ENCODE measurements at places on chromosomes 13 and 19.

DNA sequence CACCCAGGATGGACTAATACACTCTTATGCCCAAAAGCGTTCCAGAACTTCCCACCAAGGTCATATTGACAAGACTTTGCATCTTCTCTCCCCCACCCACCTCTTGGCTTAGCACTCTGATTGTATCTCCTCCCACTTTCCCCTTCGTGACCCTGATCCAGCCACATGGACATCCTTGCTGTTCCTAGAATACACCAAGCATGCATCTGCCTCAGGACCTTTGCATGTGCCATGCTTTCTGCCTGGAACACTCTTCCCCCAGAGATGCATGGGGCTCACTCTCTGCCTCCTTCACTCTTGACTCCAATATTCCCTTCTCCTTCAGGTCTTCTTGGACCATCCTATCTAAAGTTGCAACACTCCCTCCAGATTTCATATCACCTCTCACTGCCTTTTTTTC is 16.2 kb upstream of the LAIR1 start:
- no peak for DNase-seq

GRCh38 chr13:100600461-100600860 is 11.9 kb upstream of the GGACT start:
- no peak for DNase-seq

DNA sequence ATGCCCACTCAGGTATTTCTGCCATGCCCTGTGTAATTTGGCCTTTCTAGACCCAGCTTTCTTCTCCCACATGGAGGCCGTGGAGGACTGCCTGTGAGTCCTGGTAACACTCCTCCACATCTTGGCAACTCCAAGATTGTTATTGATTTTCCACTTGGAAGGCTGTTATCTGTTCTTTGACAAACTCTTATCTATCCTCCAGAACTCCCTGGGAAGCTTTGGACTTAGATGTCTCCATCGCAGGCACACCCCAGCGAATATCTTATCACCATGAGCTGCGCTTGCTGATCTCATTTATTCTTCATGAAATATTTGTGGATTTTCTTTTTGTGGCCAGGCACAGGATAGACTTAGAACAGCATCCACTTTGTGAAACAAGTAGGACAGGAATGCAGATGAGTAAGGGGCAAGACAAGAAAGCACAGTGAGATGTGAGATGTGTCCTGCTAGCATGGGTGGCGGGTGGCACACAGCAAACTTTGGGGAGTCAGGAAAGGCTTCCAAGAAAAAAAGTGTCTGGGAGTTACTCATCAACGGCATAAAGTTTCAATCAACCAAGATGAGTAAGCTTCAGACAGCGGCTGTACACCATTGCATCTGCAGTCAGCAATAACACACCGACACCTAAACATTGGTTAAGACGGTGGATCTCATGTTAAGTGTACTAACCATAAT is 84.5 kb upstream of the IRS2 start:
- DNase-seq, result no peak

DNA sequence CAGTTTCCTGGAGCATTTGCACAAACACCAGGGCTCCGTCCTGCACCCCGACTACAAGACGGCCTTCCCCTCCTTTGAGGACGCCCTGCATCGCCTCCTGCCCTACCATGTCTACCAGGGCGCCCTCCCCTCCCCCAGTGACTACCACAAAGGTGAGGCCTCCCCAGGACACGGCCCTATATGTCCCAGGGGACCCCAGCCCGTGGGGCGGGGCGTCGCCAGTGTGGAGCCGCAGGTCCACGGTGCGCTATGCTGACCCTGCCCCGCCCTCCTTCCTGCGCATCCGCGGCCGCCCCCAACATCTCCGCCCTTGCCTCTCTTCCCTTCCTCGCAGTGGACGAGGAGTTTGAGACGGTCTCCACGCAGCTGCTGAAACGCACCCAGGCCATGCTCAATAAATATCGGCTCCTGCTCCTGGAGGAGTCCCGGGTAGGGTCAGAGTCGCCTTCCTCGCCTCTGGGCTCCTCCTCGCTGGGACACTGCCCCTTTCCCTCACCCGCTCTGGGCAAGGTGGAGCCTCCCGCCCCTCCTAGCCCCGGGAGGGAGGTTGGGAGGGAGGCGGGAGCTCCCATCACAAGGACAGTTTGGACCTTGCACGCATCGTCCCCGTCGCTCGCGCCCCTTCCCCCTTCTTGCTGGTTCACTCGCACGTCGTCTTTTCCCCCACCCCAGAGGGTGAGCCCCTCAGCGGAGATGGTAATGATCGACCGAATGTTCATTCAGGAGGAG is 14.4 kb upstream of the EHD2 start:
- no peak for DNase-seq

DNA sequence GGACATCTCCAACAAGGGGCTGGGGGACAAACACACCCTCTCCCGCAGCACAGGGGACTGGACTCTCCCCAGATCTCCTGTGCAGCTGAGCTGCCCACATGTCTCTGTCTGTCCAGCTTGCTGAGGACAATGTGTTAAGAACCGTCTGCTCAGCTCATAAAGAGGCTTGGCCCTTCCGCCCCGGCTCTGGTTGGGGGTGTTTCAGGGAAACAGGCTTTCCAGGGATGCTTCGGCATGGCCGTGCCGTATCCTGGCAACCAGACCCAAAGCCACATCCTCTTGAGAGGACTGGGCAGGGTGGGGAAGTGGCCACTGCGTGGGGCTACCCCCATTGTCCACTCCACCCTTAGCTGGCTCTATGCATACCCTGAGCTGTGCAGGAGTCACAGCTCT is 41.1 kb upstream of the CHST8 start:
- no peak for DNase-seq

DNA sequence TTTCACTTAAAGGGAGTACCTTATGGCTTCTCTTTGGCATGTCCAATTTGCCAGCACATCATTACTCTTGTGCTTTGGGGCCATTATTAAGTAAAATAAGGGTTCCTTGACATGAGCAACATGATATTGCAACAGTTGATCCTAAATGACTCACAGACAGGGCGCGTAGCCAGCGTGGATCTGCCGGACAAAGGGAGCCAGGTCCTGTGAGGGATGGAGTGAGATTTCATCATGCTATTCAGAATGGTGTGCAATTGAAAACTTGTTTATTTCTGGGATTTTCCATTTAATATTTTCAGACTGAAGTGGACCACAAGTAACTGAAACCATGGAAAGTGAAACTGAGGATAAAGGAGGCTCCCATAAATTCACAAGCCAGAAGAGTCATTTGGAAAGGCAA is 48.6 kb upstream of the WASF3 start:
- no peak for DNase-seq

GRCh38 chr19:16467581-16467980 is 4.2 kb downstream of the EPS15L1 start:
- DNase-seq, result no peak

DNA sequence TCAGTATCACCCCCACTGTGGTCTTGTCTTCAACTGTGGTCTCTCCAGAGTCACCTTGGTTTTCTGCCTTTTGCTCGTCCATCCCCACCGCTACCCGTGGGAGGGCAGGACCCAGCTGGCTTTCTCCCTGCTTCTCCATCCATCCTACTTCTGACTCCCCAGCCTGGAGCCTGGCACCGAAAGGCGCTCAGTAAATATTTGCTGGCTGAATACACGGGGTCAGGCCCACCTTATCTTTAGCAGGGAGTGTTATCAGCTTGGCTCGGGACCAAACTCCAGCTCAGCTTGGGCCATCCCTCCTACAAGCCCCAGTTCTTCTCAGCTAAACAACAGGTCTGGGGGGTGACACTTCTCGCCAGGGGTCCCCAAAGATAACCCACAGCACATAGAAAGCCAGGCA is 62.0 kb upstream of the KLF2 start:
- DNase-seq, result no peak

DNA sequence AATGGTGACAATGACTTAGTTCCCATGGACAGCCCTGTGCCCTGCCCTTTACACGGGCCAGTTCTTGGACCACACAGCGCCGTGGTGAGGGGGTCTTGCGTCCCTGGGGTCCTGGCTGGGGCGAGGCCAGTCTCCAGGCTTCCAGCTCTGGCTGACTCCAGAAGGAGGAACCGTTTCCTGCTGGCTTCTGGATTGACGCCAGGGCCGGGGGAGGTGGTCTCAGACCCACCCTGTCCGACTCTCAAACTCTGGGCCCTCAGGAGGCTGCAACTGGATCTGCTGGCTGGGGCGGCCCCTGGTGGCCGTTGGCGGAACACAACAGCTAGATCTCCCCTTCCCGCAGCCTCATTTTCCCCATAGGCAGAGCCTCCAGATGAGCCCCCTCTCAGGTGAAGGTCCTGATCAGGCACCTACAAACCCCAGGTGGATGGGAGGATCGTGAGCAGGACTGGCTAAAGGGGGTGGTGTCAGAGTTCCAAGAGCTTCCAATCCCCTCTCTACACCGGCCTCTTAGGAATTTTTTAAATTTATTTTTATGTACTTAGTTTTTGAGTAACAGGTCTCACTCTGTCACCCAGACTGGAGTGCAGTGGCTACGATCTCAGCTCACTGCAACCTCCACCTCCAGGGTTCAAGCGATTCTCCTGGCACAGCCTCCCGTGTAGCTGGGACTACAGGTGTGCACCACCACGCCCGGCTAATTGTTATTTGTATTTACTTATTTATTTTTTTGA is 8.0 kb downstream of the CCDC194 start:
- DNase-seq, result no peak

GRCh38 chr19:33329736-33330135 is 27.4 kb upstream of the CEBPA start:
- DNase-seq, result no peak

- DNase-seq, result no peak
Observed at GRCh38 chr19:3580156-3580934, 4.9 kb upstream of the GIPC3 start.

GRCh38 chr13:49649963-49650312 is 21.6 kb downstream of the ARL11 start:
- DNase-seq, result no peak
